Large intestine (tissue), 12 donors: ENCODE measurements at places on chromosomes 1 and 21.
A peak's percentile ranks its signal among the peaks of the same experiment; 100 is the strongest.

DNA sequence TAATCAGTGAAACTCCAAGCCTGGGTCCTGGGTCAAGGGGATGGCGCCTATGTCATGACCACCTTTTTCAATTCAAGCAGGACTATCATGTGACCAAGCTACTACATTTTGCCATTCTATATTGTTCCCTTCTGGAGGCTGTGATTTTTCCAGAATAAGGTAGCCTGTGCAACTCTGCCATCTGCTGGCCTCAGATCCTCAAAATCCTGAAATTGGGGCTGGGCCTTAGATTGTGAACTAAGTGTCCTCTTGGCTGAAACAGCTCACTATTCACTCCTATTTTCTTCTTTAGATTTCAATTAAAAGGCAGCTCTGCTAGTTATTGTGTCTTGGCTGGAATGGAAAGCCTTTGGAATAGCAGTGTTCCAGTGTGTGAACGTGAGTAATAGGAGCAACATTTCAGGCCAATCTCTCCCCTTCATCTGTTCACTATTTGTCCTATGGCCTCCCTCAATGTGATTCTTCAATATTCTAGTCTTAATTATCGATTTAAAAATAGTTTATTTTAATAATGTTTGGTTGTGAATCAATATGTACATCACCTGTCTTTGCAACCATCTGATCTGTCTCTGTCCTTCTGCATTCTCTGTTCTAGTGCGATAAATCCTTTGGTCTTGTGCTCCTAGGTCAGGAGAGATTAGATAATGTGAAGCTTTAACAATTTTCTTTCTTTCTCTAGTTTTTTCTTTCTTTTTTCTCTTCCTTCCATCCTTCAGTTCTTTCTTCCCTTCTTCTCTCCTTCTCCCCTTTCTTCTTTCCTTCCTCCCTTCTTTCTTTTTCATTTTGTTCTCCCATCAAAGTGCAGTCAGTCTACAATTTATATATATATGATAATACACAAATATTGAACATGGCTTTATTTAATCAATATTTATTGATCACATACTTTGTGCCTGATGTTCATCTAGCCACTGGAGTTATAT, 69.8 kb downstream of the CR1 start:
- H3K4me3 ChIP-seq: no peak overlapping the region
- no peaks in the 10 kb centered on the region for H3K27me3 ChIP-seq
- no peaks in the 10 kb centered on the region for H3K36me3 ChIP-seq
- no peak for DNase-seq
- H3K4me1 ChIP-seq: no peaks in the 10 kb centered on the region

DNA sequence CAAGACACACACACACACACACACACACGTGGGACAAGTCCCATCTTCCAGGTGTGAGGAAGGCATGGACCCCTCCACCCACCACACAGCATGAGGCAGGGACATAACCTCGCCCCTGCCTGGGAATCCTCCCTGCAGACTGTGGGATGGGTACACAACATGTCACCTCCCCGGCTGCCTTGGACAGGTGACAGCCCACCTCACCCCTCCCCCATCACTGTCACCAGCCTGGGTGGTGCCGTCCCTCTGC, 40.7 kb downstream of the AHDC1 start:
- H3K36me3 ChIP-seq: no peaks in the 10 kb centered on the region
- no peak for DNase-seq
- no peaks in the 10 kb centered on the region for H3K27me3 ChIP-seq
- H3K27ac ChIP-seq: peak overlapping the region; percentile 22

- no peak overlapping the region for H3K27ac ChIP-seq
- H3K4me3 ChIP-seq: no peak overlapping the region
- DNase-seq: no peak
- no peaks in the 10 kb centered on the region for H3K36me3 ChIP-seq
- no peaks in the 10 kb centered on the region for H3K27me3 ChIP-seq
These were observed 7.6 kb downstream of the CYP4X1 start for GRCh38 chr1:47031059-47031458.

DNA sequence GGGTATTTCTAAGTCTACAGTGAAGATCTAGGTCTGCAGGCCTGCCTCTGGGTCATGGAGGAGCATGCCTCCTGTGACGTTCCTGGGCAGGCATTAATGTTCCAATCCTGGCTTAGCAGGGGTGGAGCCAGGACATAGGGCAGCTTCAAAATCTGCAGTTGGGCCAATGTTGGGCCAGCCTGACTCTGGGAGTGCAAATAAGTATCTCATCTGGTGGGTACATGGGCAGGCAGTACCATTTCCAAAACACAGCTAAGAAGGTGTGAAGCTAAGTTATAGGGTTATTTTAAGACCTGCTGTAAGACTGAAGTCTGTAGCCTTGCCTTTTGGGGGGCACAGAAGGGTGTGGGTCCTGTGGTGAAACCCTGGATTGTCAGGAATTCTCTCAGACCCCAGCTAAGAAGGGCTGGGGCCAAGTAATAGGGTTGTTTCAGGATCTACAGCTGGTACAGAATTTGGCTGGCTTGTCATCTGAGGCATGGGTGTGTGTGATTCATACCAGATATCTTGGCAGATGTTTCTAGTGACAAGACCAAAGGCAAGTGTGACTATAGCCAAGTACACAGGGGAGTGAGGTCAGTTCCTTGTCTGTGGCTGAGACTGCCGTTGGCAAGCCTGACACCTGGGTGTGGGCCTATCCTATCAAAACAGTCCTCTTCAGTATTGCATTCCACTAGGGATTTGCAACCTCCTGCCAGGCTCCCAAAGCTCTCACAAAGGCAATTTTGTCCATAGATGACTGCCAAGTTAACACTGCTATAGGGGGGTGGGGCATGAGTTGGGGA, 468.7 kb upstream of the B3GALT2 start:
- H3K27ac ChIP-seq: no peak overlapping the region
- H3K36me3 ChIP-seq: no peaks in the 10 kb centered on the region
- no peak overlapping the region for H3K4me3 ChIP-seq
- no peaks in the 10 kb centered on the region for H3K27me3 ChIP-seq
- DNase-seq: no peak

- H3K36me3 ChIP-seq: no peaks in the 10 kb centered on the region
- no peak overlapping the region for H3K27ac ChIP-seq
- peak; percentile 38 for DNase-seq
- H3K4me1 ChIP-seq: no peaks in the 10 kb centered on the region
- H3K27me3 ChIP-seq: no peaks in the 10 kb centered on the region
These were observed 19.1 kb downstream of the RAB7B start for GRCh38 chr1:205983925-205984725.

- no peak overlapping the region for H3K4me3 ChIP-seq
- H3K27ac ChIP-seq: no peak overlapping the region
- no peaks in the 10 kb centered on the region for H3K36me3 ChIP-seq
- H3K27me3 ChIP-seq: no peaks in the 10 kb centered on the region
- no peaks in the 10 kb centered on the region for H3K4me1 ChIP-seq
These were observed 49.8 kb upstream of the GJA8 start for GRCh38 chr1:147852706-147853225.
